ENCODE measurements at places on chromosomes 11 and 22. TPM values are rescaled to one million over a fixed set of nuclear protein-coding genes. Genes with fewer than 3 reads are reported as not detected.

The OR51E1 gene
- 0.50 TPM for polyA plus RNA-seq

The PKNOX2 gene
- 0.23 TPM for polyA plus RNA-seq

DNA sequence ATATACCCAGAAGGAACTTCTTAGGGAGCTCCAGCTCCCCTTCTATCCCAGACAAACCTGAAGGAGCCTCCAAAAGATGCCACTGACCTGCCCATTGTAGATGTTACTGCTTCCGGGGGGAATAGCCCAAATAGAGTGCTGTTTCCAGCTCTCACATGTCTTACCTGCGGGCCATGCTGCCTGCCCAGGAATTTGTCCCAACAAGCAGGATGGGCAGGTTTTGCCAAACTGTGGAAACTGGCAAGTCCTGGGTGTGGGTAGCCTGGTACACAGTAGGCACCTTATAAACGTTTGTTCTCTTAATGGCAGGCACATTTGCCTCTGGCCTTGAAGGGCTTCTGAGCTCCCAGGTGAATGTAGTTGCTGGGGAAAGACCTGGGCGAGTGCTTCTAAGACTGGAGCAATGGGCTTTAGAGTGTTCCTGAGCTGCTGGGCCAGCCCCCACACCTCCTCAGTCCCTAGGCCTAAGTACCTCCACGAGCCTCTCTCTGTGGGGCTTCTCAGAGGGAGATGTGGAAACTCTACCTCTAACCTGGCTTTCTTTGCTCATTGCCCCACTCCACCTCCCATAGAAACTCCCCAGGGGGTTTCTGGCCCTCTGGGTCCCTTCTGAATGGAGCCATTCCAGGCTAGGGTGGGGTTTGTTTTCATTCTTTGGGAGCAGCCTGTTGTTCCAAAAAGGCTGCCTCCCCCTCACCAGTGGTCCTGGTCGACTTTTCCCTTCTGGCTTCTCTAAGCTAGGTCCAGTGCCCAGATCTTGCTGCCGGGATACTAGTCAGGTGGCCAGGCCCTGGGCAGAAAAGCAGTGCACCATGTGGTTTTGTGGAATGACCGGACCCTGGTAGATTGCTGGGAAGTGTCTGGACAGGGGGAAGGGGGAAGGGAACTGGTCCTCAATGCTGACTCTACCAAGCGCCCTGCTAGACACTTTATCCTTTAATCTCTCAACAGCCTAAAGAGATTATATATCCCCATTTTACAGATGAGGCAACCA is 37.2 kb downstream of the LIMK2 start:
- peak; percentile 33 for DNase-seq

The CRACR2B gene
- 32.1 TPM for polyA plus RNA-seq

DNA sequence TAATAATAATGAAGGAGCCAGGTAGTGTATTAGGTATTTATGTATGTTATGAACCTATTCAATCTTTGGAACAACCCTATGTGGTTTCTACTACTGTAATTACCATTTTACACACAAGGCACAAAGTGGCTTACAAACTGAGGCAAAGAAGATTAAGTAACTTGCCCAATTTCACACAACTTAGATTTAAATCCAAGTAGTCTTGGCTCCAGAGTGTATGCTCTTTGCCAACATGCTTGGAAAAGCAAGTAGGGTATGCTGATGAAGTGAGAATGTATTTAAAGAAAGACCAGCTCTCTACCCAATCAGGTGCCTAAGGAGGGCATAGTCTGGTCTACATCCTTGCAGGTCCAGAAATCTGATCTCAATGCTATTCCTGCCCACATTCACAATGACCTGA is 463.2 kb downstream of the METTL15 start:
- DNase-seq: no peak

DNA sequence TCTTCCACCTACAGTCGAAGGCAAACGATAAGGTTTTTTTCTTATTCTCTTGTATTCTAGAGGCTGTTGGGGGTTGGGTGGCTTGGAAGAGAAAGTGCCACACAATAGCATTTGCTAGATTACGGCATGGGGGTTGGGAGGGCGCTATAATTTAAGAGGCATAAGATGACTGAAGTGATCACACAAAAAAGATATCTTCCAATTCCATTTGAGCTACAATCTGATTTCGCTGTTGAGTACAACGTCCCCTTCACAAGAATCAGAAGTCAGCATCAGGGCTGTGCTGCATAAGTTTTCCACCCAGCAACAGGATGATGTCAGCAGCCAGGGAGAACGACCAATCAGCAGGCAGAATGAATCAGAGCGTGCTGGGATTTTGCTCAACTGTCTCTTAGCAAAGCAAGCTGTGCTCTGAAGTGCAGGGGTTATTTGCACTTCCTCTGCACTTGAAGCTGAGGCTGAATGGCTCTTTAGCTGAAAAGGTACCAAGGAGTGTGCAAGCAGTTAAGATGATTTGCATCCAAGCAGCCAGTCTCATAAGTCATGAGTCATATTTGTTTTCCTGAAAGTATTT is 23.2 kb upstream of the SESN3 start:
- peak; percentile 91 for DNase-seq

DNA sequence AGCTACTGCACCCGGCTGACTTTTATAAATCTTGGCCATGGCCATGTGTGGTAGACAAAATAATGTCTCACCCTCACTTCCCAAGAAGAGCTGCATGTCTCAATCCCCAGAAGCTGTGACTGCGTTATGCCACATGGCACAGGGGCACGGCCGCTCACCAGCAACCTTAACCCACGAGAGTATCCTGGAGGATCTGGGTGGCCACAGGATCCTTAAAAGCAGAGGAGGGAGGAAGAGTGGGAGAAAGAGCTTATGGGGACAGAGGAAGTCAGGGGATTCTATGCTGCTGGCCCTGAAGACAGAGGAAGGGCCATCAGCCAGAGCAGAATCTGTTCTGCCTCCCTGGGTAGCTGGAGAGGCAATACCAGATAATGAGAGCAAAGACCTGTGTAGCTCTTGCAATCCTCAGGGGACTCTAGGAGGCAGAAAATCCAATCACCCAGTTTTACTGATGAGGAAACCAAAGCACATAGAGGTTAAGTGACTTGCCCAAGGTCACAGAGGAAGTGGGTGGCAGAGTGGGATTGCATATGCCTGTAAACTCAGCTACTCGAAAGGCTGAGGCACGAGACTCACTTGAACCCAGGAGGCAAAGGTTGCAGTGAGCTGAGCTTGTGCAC is 55.3 kb downstream of the CELSR1 start:
- DNase-seq: no peak

The SLC22A25 gene
- polyA plus RNA-seq: not detected

The OR2D2 gene
- polyA plus RNA-seq: not detected

DNA sequence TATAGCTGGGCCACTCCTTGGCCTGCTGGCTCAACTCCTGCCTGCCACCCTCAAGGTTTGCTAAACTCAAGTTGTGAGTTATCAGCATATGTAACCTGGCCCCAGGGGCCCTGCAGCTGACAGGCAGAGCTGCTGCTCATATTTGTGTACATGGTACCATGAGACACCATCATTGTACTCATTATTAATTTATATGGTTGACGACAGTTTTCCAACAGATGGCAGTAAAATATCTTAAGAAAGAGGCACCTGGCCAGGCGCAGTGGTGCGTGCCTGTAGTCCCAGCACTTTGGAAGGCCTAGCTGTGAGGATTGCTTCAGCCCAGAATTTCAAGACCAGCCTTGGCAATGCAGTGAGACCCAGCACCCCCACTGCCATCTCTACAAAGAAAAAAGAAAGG is 11.4 kb upstream of the DENND5A start:
- DNase-seq: no peak

GRCh38 chr11:8384199-8384821 is 120.6 kb upstream of the LMO1 start:
- DNase-seq: peak; percentile 79

The CARD18 gene
- not detected for polyA plus RNA-seq

DNA sequence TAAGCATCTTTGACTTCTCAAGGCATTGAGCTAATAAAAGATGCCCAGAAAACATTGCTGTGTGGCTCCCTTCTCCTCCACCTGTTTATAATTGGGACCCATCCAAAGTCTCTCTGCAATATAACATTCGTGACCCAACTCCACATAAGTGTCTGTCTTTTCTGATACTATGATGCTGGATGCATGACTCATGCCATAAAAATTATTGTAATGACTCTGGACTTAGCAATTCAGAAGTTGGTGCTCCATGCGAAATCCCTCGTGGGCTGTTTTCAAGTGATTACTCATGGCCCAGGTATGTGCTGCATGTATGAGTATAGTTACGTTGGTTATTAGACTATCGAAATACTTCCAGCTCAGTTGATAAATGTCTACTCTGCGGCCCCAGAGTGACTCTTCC is 11.7 kb downstream of the FJX1 start:
- DNase-seq: no peak

DNA sequence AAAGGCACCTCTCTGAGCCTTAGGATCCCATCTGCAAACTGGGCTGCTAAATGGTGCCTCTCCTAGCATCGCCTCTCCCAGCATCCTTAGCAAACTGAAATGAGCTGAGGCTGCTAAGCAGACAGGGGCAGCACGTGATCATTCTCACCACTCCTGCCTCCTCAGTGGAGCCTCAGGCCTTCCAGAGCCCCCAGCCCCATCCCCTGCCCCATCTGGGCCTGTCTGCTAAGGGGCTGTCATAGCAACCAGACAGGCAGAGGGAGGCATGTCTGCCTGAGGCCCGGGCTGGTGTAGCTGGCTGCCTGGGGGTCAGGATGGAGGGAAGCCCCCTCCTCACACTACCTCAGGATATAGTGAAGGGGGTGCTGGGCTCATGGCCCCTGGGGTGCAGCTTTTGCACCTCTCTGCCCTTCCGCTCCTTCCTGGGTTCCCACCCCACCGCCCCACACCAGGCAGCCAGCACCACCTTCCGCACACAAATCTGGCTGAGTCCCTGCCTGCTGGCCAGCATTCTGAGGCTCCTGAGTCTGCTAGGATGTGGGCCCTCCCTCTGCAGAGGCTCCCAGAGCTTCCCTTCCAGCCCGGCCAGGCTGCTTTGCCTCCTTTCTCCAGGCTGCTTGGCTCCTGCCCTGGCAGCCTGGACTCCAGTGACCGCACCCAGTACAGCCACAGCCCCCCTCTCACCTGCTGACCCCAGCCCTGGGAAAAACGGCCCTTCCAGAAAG is 47.5 kb upstream of the TTLL12 start:
- no peak for DNase-seq

The DENND6B gene
- polyA plus RNA-seq: 1.2 TPM

GRCh38 chr11:68947151-68947550 is 33.6 kb downstream of the MRGPRD start:
- no peak for DNase-seq

DNA sequence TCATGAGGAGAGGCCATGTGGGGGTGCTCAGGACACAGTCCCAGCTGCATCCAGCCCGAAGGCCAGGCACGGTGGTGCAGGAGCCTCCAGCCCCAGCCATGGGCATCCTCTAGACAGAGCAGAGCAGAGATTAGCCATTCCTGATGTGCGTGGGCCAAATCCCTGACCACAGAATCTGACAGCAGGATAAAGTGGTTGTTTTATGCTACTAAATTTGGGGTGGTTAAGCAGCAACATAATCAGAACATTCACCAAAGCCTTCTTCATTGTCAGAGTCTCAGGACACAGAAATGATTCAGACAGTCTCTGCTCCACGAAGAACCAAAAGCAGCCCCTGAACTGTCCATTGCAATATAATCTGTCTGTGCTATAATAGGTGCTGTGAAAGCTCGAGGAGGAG is 19.7 kb downstream of the RASD2 start:
- no peak for DNase-seq

The CASP5 gene
- 43.3 TPM for polyA plus RNA-seq

The OR52A1 gene
- polyA plus RNA-seq: not detected

DNA sequence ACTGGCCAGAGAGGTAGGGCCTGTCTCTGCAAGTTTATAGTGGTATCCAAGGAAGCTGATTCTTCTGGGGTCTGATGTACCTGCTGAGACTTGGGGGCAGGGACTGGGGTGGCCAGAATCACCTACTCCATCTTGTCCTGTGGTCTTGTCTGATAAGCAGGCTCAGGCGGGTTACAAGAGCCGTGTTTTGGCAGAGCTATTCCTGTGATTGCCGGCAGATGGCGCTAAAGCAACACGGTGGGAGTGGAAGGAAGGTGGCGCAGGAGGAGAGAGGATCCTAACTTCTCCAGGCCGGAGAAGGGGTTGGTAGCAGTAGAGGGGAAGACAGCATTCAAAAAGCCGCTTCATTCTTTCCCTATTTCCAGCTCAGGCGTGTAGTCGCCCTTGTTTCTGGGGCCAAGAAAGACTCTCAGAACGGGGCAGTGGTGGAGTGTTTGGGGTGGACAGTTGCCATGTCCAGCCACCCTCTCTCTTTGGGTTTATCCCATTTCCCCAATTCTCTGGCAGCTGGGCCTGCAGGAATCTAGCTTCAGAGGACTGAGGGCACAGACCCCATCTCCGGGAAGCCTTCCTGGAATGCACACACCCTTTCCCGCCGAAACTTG is 15.1 kb downstream of the CHRM1 start:
- peak; percentile 89 for DNase-seq

The PKDREJ gene
- polyA plus RNA-seq: under 0.01 TPM

DNA sequence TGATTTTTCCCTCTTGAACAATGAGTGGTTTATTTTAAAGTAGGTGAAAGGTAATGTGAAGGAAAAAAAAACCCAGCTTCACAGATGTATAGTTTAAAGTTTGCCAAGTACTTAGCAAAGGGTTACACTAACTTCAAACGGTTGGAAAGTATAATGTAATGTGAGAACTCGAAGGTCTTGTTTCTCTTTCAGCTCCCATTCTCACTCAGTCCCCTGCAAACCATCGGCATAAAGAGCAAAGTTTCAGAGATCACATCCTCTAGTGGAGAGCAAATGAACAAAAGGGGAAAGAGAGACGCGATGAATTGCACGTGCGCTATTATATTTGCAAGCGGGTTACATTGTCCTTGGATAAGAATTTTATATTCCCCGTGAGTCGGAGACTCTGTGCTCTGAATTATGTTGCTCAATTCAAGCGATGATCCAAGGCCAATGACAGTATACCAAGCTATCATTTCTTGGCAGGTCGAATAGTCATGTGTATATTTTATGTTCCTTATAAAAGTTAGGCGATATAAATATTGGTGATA is 37.6 kb upstream of the BIRC3 start:
- DNase-seq: no peak

The MRGPRX3 gene
- polyA plus RNA-seq: not detected

DNA sequence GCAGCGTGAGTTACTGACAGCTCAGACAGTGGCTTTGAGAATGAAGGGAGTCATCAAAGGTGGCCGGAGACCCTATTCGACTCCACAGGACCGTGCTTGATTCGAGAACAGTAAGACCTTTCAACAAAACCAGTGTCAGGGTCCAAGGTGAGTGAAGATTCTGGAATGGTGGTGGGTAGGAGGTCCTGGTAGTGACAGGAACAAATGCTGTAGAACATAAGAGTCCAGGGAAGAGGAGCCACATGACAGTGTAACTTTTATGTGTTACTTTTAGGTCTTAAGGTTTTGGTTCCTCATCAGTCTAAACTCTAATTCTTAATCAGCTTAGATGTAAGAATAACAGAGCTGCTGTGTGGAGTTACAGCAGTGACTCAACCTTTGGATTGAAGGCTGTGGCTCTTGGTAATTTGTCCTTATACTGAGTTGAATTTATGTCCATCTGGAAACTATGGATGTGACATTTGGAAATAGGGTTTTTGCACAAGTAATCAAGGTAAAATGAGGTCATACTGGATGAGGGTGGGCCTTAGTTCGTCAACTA is 1.8 kb downstream of the TBC1D22A start:
- DNase-seq: no peak

The PPM1F gene
- 5.4 TPM for polyA plus RNA-seq

Measured in sigmoid colon (tissue), 7 donors.